ENCODE measurements at places on chromosomes 16 and 17.

DNA sequence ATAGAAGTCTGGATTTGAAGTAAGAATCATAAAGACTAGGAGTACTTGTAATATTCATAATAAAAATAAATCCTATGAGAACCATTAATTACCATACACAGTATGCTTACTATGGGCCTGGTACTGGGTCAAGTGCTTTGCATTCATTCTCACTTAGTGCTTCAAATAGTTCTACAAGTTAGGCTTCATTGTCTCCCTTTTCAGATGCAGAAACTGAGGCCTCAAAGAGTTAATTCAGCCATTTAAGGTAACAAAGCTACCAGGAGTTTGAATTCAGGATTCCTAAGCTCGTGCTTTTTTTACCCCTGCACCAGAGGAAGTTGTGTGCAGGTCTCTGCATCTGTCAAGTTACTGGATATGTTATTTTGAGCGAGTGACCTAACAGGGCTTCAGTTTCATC, 1098.4 kb upstream of the EEF2KMT start:
- no peak for DNase-seq

DNA sequence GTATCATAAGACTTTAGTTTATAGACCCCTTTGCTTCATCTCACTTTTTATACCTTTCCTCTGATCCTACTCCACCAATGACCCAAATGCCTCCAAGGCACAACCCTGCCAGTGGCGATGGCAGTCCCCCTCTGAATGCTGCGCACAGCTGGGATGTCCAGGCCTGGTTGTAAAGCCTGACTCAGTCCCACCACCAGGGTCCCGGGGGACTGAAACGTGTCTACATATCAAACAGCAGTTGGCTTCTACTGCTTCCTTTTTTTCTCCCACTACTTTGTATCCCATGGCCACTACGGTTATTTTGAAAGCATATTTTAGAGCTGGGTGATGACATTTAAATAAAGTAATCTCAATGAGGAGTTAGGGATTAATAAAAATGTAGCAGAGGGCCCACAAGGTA, 329.8 kb upstream of the PSMD7 start:
- DNase-seq = no peak

- no peak for DNase-seq
Observed at GRCh38 chr16:12132290-12132689, 155.8 kb downstream of the SNX29 start.

GRCh38 chr17:39284685-39285084, 58.9 kb upstream of the STAC2 start:
- DNase-seq = no peak

DNA sequence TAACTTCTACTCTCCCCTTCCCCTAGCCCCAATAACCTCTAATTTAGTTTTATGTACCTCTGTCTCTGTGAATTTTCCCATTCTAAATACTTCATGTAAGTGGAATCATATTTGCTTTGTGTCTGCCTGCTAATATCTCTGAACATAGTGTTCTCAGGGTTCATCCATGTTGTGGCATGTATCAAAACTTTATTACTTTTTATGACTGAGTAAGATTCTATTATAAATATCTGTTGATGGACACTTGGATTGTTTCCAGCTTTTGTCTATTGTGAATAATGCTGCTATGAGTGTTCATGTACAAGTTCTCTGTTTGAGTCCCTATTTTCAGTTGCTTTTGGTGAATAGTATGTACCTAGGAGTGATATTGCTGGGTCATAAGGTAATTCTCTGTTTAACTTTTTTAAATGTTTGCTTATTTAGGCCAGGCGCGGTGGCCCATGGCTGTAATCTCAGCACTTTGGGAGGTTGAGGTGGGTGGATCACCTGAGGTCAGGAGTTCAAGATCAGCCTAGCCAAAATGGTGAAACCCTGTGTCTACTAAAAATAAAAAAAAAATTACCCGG, 92.8 kb downstream of the CHD9 start:
- no peak for DNase-seq

DNA sequence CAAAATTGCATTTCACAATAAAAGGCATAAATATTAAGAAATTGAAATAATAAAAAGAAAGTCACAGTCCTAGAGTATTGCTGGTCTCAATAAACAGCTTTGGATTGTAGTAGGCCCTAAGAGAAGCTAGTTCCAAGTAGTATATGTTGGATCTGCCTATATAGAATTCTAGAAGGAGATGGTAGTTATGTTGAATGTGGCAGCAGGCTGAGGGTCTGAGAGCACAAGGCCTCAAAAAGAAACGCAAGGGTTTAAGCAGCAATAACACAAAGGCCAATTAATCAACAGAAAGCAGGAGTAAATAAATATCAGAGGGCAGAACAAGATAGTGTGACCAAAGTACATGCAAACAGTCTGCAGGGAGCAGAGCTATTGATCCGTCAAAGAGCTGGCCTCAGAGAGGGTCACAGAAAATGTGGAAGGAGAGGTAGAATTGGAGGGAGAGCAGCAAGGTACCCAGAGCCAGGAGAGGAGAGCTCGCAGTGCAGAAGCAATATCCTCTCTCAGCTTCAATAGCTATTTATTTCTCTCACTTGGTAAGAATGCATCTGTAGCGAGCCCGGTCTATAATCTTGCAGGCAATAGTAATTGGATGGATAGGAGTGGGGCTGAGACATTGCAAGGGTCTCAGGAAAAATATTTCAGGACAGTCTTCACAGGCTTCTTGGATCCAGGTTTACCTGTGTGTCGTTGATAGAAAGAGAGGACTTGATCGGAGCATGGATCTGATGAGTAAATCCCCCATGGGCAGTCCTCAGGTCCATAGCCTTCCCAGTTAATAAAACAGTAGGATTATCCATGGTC, 25.1 kb upstream of the MED13 start:
- no peak for DNase-seq

Measured in activated T-cell treated with anti-CD3 and anti-CD28 coated beads for 48 hours (primary cell).